Adrenal gland (tissue), 19 donors: ENCODE measurements at places on chromosomes 11 and 22.

- no peak overlapping the region for H3K27ac ChIP-seq
- H3K27me3 ChIP-seq = no peaks in the 10 kb centered on the region
- no peaks in the 10 kb centered on the region for H3K4me1 ChIP-seq
- DNase-seq = no peak
Observed at GRCh38 chr11:80748207-80748925, 1307.5 kb upstream of the TENM4 start.

- peaks cover 11% of the 10 kb centered on the region for H3K4me1 ChIP-seq
- H3K27ac ChIP-seq = no peak overlapping the region
- no peaks in the 10 kb centered on the region for H3K27me3 ChIP-seq
- H3K4me3 ChIP-seq = no peak overlapping the region
Observed at GRCh38 chr11:70828593-70829082, 423.7 kb downstream of the SHANK2 start.

DNA sequence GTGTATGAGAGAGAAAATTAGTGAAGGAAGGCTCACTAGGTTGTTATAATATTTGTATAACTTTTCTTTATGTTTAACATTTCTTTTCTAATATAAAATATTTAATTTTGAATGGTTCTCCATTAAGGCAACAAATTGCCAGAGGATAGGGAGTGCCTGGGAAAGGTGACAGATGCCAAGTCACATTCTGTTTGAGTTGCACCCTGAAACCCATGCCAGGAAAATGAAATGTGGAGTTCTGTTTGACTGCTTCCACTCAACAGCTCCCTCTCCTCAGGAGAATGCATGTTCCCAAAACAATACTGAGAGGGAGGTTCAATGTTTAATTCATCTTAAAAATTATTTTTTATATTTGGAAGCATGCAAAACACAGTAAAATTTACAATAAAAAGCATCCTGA lies 5.9 kb upstream of the USP18 start:
- no peaks in the 10 kb centered on the region for H3K27me3 ChIP-seq
- no peaks in the 10 kb centered on the region for H3K4me1 ChIP-seq
- no peak overlapping the region for H3K27ac ChIP-seq
- DNase-seq = no peak
- H3K36me3 ChIP-seq = no peaks in the 10 kb centered on the region

GRCh38 chr11:134863294-134863693 lies 451.3 kb upstream of the B3GAT1 start:
- no peak overlapping the region for H3K4me3 ChIP-seq
- no peak for DNase-seq
- H3K27ac ChIP-seq = no peak overlapping the region
- H3K4me1 ChIP-seq = no peaks in the 10 kb centered on the region
- H3K27me3 ChIP-seq = no peaks in the 10 kb centered on the region
- H3K36me3 ChIP-seq = no peaks in the 10 kb centered on the region

DNA sequence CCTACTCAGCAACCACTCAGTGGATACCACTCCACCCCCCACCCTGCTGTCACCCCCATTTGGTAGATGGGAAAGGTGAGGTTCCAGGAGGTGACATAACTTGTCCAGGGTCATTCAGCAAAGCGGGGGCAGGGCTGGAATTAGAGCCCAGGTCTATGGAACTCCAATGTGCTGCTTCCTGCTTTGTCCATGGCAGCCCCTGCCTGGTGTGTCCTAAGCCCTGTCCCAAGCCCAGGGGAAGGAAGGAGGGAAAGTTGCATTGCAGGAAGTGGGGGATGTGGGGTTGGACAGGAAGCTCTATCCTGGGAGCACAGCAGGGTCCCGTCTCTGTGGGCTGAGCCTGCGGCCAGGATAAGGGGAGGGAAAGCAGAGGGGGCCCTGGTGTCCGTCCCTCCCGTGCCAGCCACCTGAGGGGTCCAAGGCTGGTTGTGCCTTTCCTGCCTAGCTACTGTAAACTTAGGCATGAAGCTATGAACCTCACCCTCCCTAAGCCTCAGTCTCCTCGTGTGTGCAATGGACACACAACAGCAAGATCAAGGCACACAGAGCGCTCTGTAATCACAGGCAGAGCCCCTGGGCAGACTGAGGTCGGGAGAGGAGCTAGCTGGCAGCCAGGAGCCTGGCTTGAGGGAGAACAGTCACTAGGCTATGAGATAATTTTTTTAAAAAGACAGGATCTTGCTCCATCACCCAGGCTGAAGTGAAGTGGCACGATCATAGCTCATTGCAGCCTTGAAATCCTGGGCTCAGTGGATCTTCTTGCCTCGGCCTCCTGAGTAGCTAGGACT lies 12.9 kb downstream of the GAL3ST1 start:
- no peaks in the 10 kb centered on the region for H3K4me1 ChIP-seq
- no peak overlapping the region for H3K4me3 ChIP-seq
- H3K36me3 ChIP-seq = no peaks in the 10 kb centered on the region
- no peak for DNase-seq
- peaks cover 6% of the 10 kb centered on the region for H3K27me3 ChIP-seq

DNA sequence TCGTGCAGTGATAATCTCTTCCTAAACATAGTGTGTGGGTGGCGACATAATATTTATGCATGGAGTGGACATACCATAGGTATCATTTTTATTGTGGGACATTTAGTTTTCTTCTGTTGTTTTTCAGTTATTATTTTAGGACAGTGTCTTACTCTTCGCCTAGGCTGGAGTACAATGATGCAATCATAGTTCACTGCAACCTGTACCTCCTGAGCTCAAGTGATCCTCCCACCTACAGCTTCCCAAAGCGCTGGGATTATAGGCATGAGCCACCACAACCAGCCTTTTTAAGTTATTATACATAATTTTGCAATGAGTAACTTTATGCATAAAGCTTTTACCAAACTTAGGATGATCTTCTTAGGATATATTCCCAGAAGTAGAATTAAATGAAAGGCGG lies 2.7 kb downstream of the SRRD start:
- no peaks in the 10 kb centered on the region for H3K27me3 ChIP-seq
- no peak overlapping the region for H3K27ac ChIP-seq
- no peak overlapping the region for H3K4me3 ChIP-seq
- H3K4me1 ChIP-seq = peaks cover 13% of the 10 kb centered on the region

- H3K36me3 ChIP-seq = no peaks in the 10 kb centered on the region
- no peak overlapping the region for H3K4me3 ChIP-seq
- no peaks in the 10 kb centered on the region for H3K27me3 ChIP-seq
- DNase-seq = no peak
Observed at GRCh38 chr22:37185646-37186227, 2.3 kb downstream of the C1QTNF6 start.

GRCh38 chr11:104817973-104818372 lies 80.3 kb downstream of the CASP12 start:
- H3K27ac ChIP-seq = no peak overlapping the region
- no peaks in the 10 kb centered on the region for H3K36me3 ChIP-seq
- no peaks in the 10 kb centered on the region for H3K27me3 ChIP-seq
- H3K4me3 ChIP-seq = no peak overlapping the region
- no peaks in the 10 kb centered on the region for H3K4me1 ChIP-seq
- DNase-seq = no peak

- H3K27me3 ChIP-seq = no peaks in the 10 kb centered on the region
- H3K27ac ChIP-seq = no peak overlapping the region
- DNase-seq = no peak
- no peak overlapping the region for H3K4me3 ChIP-seq
- peaks cover 27% of the 10 kb centered on the region for H3K36me3 ChIP-seq
Observed at GRCh38 chr11:44113018-44113417, 17.5 kb downstream of the EXT2 start.

GRCh38 chr11:77789061-77789730 lies 31.3 kb downstream of the RSF1 start:
- H3K27ac ChIP-seq = no peak overlapping the region
- peaks cover 12% of the 10 kb centered on the region for H3K4me1 ChIP-seq
- H3K27me3 ChIP-seq = no peaks in the 10 kb centered on the region
- no peak for DNase-seq
- H3K4me3 ChIP-seq = no peak overlapping the region

- peaks cover 36% of the 10 kb centered on the region for H3K4me1 ChIP-seq
- H3K27ac ChIP-seq = no peak overlapping the region
- H3K4me3 ChIP-seq = no peak overlapping the region
- no peaks in the 10 kb centered on the region for H3K36me3 ChIP-seq
- no peaks in the 10 kb centered on the region for H3K27me3 ChIP-seq
- DNase-seq = no peak
Observed at GRCh38 chr22:32482708-32483107, 8.1 kb downstream of the FBXO7 start.

GRCh38 chr22:42217019-42217751 lies 53.3 kb downstream of the TCF20 start:
- no peak overlapping the region for H3K27ac ChIP-seq
- H3K4me1 ChIP-seq = peaks cover 31% of the 10 kb centered on the region
- H3K36me3 ChIP-seq = no peaks in the 10 kb centered on the region
- no peak overlapping the region for H3K4me3 ChIP-seq
- no peak for DNase-seq
- no peaks in the 10 kb centered on the region for H3K27me3 ChIP-seq

GRCh38 chr22:26236991-26237390 lies 67.7 kb downstream of the SEZ6L start:
- H3K4me3 ChIP-seq = no peak overlapping the region
- no peaks in the 10 kb centered on the region for H3K27me3 ChIP-seq
- no peak overlapping the region for H3K27ac ChIP-seq
- DNase-seq = no peak

DNA sequence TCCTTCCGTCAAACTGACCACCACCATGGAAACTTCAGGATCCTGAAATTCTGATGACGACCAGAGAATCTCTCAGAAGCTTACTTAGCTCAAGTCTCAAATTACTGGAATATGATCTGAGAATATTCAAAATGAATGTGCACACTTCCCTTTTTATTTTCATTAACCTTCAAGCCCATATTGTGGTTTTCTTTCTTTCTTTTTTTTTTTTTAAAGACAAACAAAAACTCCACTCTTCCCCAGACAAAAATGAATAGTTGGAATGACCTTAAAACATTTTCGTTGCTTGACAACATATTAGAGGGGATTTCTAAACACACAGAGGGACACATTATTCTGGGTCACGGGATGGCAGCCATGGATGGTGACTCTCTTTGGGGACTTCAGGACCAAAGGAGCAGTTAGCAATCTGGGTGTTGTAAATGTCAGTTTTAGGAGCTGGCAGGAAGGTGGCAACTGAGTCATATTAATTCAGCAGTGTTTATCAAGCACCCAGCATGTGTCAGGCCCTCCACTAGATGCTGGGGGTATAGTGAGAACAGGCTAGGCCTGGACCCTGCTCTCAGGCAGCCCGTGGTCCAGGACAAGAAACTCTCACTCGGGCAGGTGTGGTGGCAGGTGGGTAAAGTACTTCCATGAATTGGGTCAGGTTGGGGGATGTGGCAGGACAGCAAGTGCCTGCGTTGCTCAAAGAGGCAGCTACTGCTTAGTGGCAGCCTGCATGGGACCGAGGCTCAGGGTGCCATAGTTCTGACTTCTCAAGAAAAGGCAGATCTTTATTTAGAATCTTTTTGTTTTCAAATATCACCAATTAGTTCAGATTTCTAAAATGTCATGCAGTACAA lies 126.1 kb downstream of the HIPK3 start:
- H3K27ac ChIP-seq = no peak overlapping the region
- no peaks in the 10 kb centered on the region for H3K4me1 ChIP-seq
- no peak for DNase-seq
- no peak overlapping the region for H3K4me3 ChIP-seq
- no peaks in the 10 kb centered on the region for H3K36me3 ChIP-seq

GRCh38 chr22:44634426-44635321 lies 67.3 kb upstream of the PRR5 start:
- no peaks in the 10 kb centered on the region for H3K4me1 ChIP-seq
- no peaks in the 10 kb centered on the region for H3K36me3 ChIP-seq
- no peak for DNase-seq
- H3K4me3 ChIP-seq = no peak overlapping the region

GRCh38 chr11:73358071-73358470 lies 18.1 kb upstream of the RELT start:
- DNase-seq = no peak
- H3K27me3 ChIP-seq = no peaks in the 10 kb centered on the region
- H3K36me3 ChIP-seq = no peaks in the 10 kb centered on the region
- no peak overlapping the region for H3K27ac ChIP-seq
- no peaks in the 10 kb centered on the region for H3K4me1 ChIP-seq

GRCh38 chr11:116835042-116835772 lies 2.2 kb downstream of the APOA1 start:
- H3K27ac ChIP-seq = no peak overlapping the region
- H3K4me3 ChIP-seq = no peak overlapping the region
- no peaks in the 10 kb centered on the region for H3K27me3 ChIP-seq
- no peak for DNase-seq
